Heart right ventricle (tissue), 16 donors: ENCODE measurements at places on chromosomes 4 and X. TPM values are rescaled to one million over a fixed set of nuclear protein-coding genes. Genes with fewer than 3 reads are reported as not detected.

GRCh38 chr4:128416921-128417320 lies 129.3 kb upstream of the PGRMC2 start:
- H3K27me3 ChIP-seq = no peaks in the 10 kb centered on the region
- no peaks in the 10 kb centered on the region for H3K4me1 ChIP-seq
- H3K27ac ChIP-seq = no peak overlapping the region
- H3K4me3 ChIP-seq = no peak overlapping the region

DNA sequence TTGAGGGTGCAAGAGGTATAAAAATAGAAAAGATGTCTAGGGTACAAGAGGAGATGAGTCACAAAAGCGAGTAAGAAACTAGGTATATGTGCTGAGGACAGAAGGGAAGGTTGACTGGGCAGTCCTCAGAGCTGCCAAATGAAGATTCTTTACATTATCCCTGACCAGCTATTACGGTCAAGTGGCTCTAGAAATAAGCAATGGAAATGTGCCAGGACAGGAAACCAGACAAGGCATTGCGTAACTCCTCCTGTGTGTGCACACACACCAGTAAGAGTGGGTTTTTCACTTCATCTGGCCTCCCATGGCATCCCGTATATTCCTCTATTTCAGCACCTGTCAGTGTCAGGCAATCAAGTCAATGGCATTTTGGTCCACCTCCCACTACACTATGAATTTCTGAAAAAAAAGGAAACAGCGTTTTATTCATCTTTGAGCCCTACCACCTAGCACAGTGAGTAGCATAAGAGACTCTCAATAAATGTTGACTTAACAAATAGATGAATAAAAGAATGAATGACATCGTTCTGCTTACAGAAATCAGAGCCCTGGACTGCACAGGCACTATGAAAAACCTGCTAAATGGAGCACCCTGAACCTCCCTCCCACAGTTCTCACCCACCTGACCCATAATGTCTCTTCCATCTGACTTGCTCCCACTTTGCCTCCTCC lies 62.6 kb upstream of the KLF3 start:
- H3K4me3 ChIP-seq = no peak overlapping the region
- H3K27ac ChIP-seq = no peak overlapping the region
- no peaks in the 10 kb centered on the region for H3K4me1 ChIP-seq
- no peak for DNase-seq
- no peaks in the 10 kb centered on the region for H3K36me3 ChIP-seq

ZNF711 gene
- total RNA-seq = 1.8 TPM

DNA sequence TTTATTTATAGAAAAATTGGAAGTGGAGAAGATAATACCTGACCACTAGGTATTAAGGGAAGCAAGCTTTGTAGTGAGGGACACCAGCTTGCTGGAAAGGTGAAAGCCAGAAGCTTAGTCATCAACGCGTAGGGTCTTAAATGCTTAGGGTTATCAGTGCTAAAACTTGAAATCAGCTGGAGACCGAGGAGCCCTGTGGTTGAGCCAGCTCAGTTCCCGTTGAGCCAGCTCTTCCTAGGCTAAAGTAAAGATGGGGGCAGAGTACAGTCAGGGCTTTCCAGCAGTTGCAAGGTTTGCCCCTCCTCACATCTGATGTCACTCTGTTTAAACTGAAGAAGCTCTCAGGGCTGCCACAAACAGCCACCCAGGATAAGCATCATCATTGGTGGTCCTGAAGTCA lies 240.7 kb downstream of the DCLK2 start:
- no peaks in the 10 kb centered on the region for H3K36me3 ChIP-seq
- no peak overlapping the region for H3K4me3 ChIP-seq
- DNase-seq = no peak
- H3K4me1 ChIP-seq = no peaks in the 10 kb centered on the region
- H3K27ac ChIP-seq = no peak overlapping the region

GRCh38 chrX:104310090-104310489 lies 55.4 kb upstream of the ESX1 start:
- no peak for DNase-seq
- H3K4me1 ChIP-seq = no peaks in the 10 kb centered on the region
- no peaks in the 10 kb centered on the region for H3K36me3 ChIP-seq
- no peaks in the 10 kb centered on the region for H3K27me3 ChIP-seq

CXorf38 gene
- 11.9 TPM for total RNA-seq

GRCh38 chr4:53189011-53189410 lies 176.8 kb downstream of the SCFD2 start:
- no peak overlapping the region for H3K4me3 ChIP-seq
- no peaks in the 10 kb centered on the region for H3K36me3 ChIP-seq
- no peak for DNase-seq
- no peak overlapping the region for H3K27ac ChIP-seq
- no peaks in the 10 kb centered on the region for H3K4me1 ChIP-seq

DNA sequence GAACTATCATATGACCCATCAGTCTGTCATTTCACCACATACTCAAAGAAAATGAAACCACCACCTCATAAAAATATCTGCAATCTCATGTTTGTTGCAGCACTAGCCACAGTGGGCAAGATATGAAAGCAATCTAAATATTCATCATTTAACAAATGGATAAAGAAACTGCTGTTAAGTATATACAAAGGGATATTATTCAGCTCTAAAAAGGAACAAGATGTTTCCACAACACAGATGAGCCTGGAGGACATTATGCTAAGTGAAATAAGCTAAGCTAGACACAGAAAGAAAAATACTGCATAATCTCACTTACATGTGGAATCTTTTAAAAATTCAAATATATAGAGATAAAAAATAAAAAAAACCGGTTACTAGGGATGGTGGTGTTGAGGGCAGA lies 108.2 kb upstream of the BRWD3 start:
- no peaks in the 10 kb centered on the region for H3K27me3 ChIP-seq
- no peak overlapping the region for H3K4me3 ChIP-seq
- DNase-seq = no peak
- H3K36me3 ChIP-seq = no peaks in the 10 kb centered on the region
- no peak overlapping the region for H3K27ac ChIP-seq

- H3K27ac ChIP-seq = no peak overlapping the region
- peaks cover 52% of the 10 kb centered on the region for H3K27me3 ChIP-seq
- H3K4me1 ChIP-seq = peaks cover 3% of the 10 kb centered on the region
- H3K36me3 ChIP-seq = no peaks in the 10 kb centered on the region
Observed at GRCh38 chr4:1512738-1513660, 106.8 kb upstream of the NKX1-1 start.

DNA sequence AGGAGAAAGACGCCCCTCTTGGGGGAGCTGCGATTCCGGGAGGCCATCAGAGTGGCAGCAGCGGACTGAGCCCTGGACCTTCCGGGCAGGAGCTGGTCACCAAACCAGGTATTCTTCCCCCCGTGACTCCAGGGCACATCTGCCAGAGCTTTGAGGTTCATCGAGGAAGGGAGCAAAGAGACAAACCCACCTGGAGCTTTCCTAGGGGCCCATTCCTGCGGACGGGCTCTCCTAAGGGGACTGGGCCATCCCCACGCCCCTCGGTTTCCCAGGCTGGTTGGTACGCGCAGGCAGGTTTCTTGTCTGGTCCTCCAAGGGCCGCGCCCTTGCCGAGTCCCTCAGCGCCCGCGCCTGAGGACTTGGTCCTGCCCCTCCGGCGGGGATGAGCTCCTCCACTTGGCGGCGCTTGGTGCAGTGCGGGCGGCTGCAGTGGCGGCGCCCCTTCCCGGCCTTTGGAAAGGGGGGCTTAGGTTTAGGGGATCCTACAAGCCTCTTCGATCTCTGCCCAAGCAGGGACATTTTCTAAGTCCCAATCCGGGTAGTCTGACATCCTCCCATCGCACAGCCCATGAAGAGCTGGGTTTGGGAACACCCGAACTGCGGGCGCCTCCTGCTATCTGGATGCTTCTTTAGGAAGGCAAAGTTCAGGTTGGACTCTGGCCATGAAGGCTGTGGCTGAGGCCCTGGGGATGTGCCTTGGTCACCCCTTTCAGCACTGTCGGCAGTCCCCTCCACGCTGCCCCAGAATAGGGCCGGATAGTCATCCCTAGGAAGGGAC lies 538 bp downstream of the STBD1 start:
- peak; percentile 46 for DNase-seq
- H3K27me3 ChIP-seq = no peaks in the 10 kb centered on the region
- H3K27ac ChIP-seq = peak overlapping the region; percentile 94

DNA sequence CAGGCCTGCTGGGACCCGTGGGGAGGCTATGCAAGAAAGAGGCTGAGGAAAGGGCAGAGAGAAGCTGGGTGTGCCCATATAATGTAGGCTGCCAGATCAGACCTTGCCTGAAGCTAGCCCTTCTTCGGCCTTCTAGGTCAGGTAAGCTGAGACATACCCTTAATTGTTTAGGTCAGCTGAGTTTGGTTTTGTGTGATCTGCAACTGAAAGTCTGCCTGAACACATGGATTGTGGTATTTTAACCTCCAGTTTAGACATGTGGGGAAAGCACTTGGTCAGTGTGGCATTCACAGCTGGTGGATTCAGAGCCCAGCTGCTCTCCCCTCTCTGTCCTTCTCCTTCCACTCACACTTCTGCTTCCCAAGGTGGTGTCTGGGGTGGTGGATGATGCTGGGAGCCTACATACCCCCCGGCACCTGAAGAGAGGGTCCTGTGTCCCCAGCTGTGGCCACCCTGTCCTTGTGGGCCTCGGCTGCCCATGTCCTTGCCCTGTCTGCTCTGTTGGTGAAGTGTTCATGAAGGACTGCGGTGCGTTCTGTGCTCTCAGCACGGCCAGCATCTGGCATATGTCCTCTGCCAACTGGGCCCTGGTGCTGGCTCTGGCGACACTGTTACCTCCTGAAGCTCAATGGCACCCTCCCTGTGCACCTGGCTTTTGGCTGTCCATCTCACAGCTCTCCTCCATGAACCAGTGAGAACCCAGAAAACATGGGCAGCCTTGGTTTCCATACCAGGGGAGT lies 82.1 kb downstream of the NAT8L start:
- H3K27me3 ChIP-seq = no peaks in the 10 kb centered on the region

- H3K27ac ChIP-seq = no peak overlapping the region
- no peak for DNase-seq
- H3K36me3 ChIP-seq = no peaks in the 10 kb centered on the region
- H3K27me3 ChIP-seq = no peaks in the 10 kb centered on the region
Observed at GRCh38 chr4:73311428-73311827, 52.8 kb upstream of the ANKRD17 start.

GRCh38 chrX:108699368-108699767 lies 37.0 kb downstream of the IRS4 start:
- no peaks in the 10 kb centered on the region for H3K27me3 ChIP-seq
- no peak for DNase-seq
- H3K4me3 ChIP-seq = no peak overlapping the region
- H3K36me3 ChIP-seq = no peaks in the 10 kb centered on the region

DNA sequence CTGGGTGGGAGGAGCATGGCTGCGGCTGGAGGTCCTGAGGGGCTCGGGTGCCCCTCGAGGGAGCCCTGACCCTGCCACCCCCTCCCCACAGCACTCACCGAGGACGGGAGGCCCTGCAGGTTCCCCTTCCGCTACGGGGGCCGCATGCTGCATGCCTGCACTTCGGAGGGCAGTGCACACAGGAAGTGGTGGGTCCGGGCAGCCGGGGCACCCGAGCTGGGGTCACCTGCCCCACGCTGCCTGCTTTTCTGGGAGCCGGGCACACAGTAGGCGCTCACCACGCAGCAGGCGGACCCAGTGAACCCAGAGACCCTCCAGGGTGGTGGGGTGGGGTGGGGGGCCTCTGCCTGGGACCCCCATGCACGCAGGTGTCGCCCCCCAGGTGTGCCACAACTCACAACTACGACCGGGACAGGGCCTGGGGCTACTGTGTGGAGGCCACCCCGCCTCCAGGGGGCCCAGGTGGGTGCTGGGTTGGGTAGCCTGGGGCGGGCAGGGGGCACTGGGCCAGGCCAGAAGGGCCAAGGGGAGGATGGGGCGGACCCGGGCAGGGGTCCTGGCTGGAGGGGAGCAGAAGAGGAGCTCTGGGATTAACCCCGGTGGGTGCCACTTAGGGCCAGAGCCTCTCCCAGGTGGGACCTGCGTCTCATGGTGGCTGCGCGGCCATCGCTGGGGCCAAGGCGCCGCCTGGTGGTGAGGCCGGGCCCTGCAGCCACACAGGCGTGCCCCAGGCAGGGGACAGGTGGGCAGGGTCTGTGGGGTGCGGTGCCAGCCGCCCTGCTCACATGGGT lies 1.4 kb downstream of the HGFAC start:
- H3K36me3 ChIP-seq = no peaks in the 10 kb centered on the region
- no peak overlapping the region for H3K27ac ChIP-seq
- DNase-seq = no peak
- no peaks in the 10 kb centered on the region for H3K27me3 ChIP-seq

GRCh38 chr4:142687547-142688275 lies 158.4 kb downstream of the INPP4B start:
- H3K27me3 ChIP-seq = no peaks in the 10 kb centered on the region
- no peak overlapping the region for H3K4me3 ChIP-seq
- H3K27ac ChIP-seq = no peak overlapping the region

GRCh38 chrX:47093860-47094259 lies 15.6 kb downstream of the RGN start:
- H3K27me3 ChIP-seq = no peaks in the 10 kb centered on the region
- no peaks in the 10 kb centered on the region for H3K36me3 ChIP-seq
- no peak overlapping the region for H3K27ac ChIP-seq
- no peaks in the 10 kb centered on the region for H3K4me1 ChIP-seq

NELFA gene
- 13.8 TPM for total RNA-seq

DNA sequence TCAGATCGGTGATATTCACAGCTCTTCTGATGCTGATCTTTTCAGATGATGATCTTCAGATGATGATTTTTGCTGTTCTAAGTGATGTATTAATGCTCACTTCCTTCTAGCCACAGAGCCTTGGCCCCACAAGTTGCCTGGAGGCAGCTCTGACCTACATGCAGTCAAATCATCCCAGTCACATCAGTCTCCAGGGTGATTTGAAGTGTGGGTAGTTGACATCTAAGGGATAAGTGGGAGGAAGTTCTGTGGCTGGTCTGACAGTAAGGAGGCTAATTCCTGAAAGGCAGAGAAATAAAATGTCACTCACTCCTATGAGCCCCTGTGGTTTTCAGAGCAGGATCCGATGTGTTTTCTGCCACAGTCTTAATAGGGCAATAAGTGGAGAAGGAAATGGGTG lies 79.8 kb upstream of the RPL34 start:
- H3K36me3 ChIP-seq = no peaks in the 10 kb centered on the region
- no peak overlapping the region for H3K27ac ChIP-seq
- H3K4me3 ChIP-seq = no peak overlapping the region
- H3K27me3 ChIP-seq = no peaks in the 10 kb centered on the region

PUDP gene
- 17.1 TPM for total RNA-seq
